ENCODE measurements at places on chromosomes 4 and X. TPM values are rescaled to one million over a fixed set of nuclear protein-coding genes. Genes with fewer than 3 reads are reported as not detected.

The CNGA1 gene
- 7.2 TPM for total RNA-seq

- ATAC-seq, result no peak
These were observed 46.5 kb downstream of the DACH2 start for GRCh38 chrX:86194758-86195157.

- no peak for ATAC-seq
These were observed 168.8 kb downstream of the CLCN4 start for GRCh38 chrX:10325611-10326010.

GRCh38 chr4:151567056-151567455 lies 158.1 kb downstream of the FHIP1A start:
- no peak for ATAC-seq

Measured in esophagus mucosa (tissue), 1 donor.